ENCODE measurements at places on chromosomes 12 and 14.

DNA sequence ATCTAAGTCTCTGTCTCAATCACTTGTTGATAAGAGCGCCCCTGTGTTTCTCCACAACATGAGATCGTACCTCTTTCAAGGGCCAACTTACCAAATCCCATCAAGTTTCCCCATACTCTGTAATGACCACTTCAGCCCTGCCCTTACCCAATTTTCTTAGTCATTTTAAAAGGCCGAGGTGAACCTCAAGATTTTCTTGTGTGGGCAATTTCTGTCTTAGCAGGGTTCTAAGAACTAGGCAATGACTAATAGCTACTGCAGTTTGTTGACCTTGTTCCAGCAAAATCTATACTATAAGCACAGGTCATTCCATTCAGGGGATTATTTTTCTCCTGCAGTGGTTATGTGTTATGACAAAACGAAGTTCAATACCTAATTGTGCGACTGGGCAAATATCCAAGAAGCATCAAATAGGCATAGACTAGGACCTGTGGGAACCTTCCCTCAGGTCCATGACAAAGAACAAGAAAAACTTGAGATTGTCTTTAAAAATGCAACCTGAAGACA, 359.8 kb downstream of the PCNX1 start:
- DNase-seq: no peak

- DNase-seq: no peak
Measured at GRCh38 chr12:113186033-113186365, 478 bp downstream of the RITA1 start.

- no peak for DNase-seq
Measured at GRCh38 chr12:80157645-80158044, 58.3 kb downstream of the OTOGL start.

GRCh38 chr12:52741375-52742195, 35.6 kb downstream of the KRT76 start:
- no peak for DNase-seq
